ENCODE measurements at places on chromosomes 7 and 10.

DNA sequence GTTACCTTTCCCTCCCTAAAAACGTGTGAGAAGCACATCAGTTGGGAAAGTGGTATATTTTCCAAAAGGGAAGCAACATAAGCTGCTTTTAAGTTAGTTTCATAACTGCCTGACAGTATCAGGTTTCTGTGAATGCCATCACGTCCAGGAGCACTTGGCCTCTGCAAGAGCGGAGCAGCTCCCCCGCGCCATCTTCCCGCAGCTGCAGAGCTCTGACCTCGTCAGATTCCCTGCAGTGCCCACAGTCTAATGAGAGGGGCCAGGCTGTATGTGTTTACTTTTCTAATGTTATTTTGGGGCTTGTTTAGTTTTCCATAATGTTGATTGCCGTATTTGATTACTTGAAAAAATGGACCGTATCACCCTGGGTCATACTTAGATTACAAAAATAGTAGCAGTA, 74.2 kb downstream of the MGMT start:
- H3K27ac ChIP-seq: no peak overlapping the region
- peaks cover 9% of the 10 kb centered on the region for H3K4me1 ChIP-seq
- H3K36me3 ChIP-seq: peaks cover 61% of the 10 kb centered on the region
- no peak for ATAC-seq

DNA sequence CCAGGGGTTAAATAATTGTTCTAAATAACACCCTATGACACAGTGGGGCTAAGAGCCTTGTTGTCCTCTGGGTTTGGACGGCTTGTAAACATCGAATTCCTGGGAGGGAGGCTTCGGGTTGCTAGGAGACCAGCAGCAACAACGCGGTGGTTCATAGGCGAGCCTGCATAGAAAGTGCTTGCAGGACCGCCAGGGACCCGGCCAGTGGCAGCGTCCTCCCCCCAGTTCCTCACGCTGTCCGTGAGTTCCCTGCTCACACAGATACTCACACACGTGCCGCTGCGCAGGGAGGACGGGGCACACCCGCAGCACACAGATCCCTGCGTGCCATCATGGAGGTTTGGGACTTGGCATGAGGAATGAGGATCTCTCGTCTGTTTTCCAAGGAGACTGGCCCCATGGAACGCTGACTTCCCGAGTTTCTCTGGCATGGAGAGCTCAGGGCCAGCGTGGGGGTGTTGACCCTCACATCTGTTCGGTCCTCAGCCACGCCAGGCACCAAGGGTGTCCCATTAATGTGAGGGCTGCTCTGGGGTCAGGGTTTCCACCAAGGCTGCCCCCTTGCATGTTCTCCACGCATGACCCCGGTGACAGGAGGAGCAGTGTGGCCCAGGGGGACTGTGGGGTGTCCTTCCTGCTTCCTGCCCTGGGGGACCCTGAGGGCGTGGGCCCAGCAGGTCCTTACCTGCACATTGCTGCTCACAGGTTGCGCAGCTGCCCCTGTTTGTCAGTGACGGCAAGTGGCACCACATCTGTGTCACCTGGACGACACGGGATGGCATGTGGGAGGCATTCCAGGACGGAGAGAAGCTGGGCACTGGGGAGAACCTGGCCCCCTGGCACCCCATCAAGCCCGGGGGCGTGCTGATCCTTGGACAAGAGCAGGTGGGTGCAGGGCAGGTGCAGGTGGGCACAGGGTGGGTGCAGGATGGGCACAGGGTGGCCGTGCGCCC, 9.7 kb downstream of the NPTX2 start:
- no peaks in the 10 kb centered on the region for H3K36me3 ChIP-seq
- H3K27me3 ChIP-seq: peaks cover 59% of the 10 kb centered on the region
- no peak overlapping the region for H3K4me3 ChIP-seq
- no peaks in the 10 kb centered on the region for H3K4me1 ChIP-seq
- ATAC-seq: no peak
- H3K27ac ChIP-seq: no peak overlapping the region

DNA sequence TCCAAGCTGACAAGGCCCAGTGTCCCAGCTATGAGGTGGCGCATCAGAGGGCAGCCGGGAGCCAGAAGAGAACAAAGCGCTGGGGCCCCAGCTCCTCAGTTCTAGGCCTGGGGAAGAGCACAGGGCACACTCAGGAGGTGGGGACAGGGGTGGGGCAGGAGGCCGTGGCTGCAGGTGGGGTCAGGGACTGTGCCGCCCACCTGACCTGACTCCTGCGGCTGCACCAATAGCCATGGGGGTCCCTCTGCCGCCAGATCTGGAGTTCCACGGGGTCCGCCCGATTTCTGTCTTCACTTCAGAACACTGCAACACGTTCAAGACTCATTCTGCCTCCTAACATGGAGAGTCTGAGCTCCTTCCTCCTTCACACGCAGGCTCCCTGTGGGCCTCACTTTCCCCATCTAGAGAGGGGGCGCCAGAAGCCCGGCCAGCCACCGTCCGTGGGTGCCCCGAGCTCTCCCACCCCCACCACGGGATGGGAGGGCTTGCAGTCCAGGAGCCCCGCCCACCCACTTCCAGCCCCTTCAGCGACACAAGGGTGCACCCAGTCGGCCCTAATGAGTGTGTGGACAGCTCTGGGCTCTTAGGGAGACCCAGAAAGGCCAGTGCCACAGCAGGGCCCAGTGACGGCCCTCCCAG, 278.3 kb downstream of the MAD1L1 start:
- no peak for ATAC-seq
- H3K36me3 ChIP-seq: peaks cover 60% of the 10 kb centered on the region
- H3K4me3 ChIP-seq: no peak overlapping the region
- H3K27ac ChIP-seq: no peak overlapping the region
- H3K27me3 ChIP-seq: no peaks in the 10 kb centered on the region

DNA sequence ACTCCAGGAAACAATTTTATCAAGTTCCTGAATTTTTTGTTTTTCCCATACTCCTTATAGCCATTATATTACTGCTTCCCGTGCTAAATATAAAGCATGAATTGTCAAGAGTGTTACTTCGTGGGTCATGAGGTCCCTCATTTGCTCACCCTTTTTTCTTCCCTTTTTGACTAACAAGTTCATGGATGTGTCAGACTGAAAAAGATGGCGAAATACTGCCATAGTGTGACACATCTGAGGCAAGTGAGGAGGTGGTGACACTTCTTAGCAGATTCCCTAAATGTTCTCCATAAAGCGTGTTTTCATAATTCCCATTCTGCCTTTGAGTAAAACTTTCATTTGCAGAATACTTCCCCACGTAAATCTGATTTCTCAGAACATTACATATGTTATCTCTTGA, 269.6 kb upstream of the FZD1 start:
- H3K4me1 ChIP-seq: peaks cover 17% of the 10 kb centered on the region
- H3K27ac ChIP-seq: peak overlapping the region; percentile 20
- no peaks in the 10 kb centered on the region for H3K27me3 ChIP-seq
- no peak overlapping the region for H3K4me3 ChIP-seq
- ATAC-seq: no peak

GRCh38 chr7:72409638-72410015, 2.5 kb downstream of the CALN1 start:
- no peak overlapping the region for H3K27ac ChIP-seq
- H3K36me3 ChIP-seq: no peaks in the 10 kb centered on the region
- no peak overlapping the region for H3K4me3 ChIP-seq
- no peaks in the 10 kb centered on the region for H3K4me1 ChIP-seq
- no peak for ATAC-seq
- H3K27me3 ChIP-seq: no peaks in the 10 kb centered on the region

GRCh38 chr10:98055841-98056516, 25.6 kb upstream of the CRTAC1 start:
- no peak overlapping the region for H3K27ac ChIP-seq
- peaks cover 23% of the 10 kb centered on the region for H3K27me3 ChIP-seq
- no peaks in the 10 kb centered on the region for H3K36me3 ChIP-seq
- peak; percentile 59 for ATAC-seq

DNA sequence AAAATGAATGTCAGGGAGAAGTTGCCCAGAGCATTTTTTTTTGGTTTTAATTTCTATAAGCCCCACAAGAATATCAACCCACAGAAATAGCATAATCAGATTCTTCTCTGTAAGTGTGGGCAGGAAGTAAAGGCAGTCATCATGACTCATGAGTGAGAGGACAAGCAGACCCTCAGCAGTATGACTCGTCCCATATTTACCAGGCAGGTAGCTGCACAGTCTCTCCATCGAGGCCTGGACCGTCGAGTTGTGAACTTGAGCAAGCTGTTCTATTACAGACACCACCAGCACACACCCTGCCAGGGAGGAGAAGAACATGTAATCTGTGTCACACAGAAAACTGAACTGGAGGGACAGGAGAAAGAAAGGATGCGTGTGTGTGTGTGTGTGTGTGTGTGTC, 37.8 kb downstream of the AOAH start:
- peaks cover 13% of the 10 kb centered on the region for H3K4me1 ChIP-seq
- H3K27me3 ChIP-seq: no peaks in the 10 kb centered on the region
- no peak for ATAC-seq
- H3K4me3 ChIP-seq: no peak overlapping the region
- H3K36me3 ChIP-seq: no peaks in the 10 kb centered on the region
- H3K27ac ChIP-seq: no peak overlapping the region

DNA sequence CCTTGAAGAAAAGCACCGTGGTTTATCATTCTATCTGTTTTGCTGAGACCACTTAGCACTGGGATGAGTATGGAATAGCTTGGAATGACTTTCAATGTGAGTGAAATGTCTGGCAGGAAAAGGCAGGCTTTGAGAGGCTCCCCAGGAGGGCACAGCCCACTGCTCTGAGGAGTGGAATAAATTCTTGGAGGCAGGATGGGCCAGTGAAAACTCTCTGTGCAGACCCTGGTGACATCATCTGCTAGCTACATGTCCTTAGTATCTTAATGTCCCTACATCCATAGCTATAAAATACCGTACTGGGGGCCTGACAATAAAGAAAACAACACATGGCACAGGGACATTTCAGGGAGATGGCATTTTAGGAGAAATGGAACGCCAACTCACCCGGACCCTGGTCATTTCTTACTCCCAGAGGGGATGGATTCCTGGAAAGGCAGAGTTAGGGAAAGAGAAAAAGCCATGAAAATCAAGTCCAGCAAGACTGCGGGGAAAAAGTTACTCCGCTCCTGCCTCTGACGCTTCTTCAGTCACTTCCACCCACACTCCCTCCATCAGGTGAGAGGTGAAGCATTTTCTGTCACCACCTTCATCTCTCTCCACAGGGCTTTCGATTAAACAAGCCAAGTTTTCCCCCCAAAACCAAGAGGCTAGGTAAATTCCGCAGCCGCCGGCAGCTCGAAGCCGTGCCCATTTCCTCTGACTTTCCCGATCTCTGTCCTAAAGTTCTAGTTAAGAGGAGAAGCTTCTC, 991 bp downstream of the ZNF239 start:
- no peak for ATAC-seq
- H3K36me3 ChIP-seq: peaks cover 7% of the 10 kb centered on the region
- no peaks in the 10 kb centered on the region for H3K27me3 ChIP-seq

DNA sequence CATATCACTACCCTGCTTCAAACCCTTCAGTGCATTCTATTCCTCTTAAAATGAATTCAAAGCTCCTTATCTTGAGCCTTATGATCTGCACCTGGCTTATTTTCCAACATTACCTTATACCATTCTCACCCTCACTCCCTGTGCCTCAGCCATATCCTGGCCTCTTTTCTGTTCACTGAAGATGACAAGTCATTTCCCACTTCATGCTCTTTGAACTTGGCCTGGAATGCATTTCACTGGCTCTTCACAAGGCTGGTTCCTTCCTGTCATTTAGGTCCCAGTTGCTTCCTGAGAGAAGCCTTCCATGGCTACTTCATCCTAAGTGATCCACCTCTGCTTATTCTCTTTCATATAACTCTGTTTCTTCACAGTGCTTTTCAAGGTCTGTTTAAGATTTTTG, 3.2 kb upstream of the LIPF start:
- H3K27me3 ChIP-seq: peaks cover 16% of the 10 kb centered on the region
- H3K27ac ChIP-seq: no peak overlapping the region
- no peaks in the 10 kb centered on the region for H3K36me3 ChIP-seq
- no peaks in the 10 kb centered on the region for H3K4me1 ChIP-seq
- no peak for ATAC-seq

DNA sequence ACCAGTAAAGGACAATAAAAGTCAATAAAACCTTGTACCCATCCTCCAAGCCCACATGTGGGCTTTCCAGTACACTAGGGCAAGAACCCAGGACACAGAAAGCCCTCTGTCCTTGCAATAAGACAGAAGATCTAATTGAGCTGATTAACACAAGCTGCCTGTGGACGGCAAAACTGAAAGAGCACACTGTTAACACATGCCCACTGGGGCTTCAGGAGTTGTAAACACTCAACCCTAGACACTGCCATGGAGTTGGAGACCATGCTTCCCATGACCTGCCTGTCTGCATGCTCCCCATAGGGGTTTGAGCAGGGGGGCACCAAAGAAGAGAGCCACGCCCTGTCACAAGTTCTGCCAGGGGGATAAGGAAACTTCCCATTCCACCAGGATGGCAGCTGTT, 22.6 kb upstream of the WIPF3 start:
- no peak overlapping the region for H3K4me3 ChIP-seq
- H3K4me1 ChIP-seq: no peaks in the 10 kb centered on the region
